HS-5 (cell line): ENCODE measurements at places on chromosomes 2 and 18.

DNA sequence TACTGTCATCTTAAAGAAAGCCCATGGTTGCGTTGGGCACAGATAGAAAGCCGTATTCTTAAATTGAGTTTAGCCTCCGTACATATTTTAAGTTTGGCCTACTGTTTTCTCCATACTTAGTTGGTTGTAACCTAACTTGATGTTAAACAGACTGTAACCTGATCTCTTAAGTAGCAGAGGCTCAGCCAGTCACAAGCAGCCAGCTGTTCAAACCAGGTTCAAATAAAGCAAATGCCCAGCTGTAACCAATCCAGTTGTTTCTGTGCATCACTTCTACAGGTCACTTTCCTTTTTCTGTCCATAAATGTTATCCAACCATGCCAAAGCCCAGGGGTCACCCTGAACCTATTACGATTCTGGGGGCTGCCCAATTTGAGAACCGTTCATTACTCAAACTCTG is 10.0 kb upstream of the THADA start:
- no peak for DNase-seq

- DNase-seq = no peak
Measured at GRCh38 chr2:76330865-76331264, 620.1 kb upstream of the GCFC2 start.

GRCh38 chr2:242040303-242040655 is 170.8 kb downstream of the RTP5 start:
- no peak for DNase-seq

GRCh38 chr18:44732599-44732998 is 51.9 kb downstream of the SETBP1 start:
- no peak for DNase-seq

GRCh38 chr18:9946831-9947230 is 33.0 kb downstream of the VAPA start:
- DNase-seq = no peak

- DNase-seq = no peak
Measured at GRCh38 chr2:164976301-164976700, 21.0 kb upstream of the SLC38A11 start.

DNA sequence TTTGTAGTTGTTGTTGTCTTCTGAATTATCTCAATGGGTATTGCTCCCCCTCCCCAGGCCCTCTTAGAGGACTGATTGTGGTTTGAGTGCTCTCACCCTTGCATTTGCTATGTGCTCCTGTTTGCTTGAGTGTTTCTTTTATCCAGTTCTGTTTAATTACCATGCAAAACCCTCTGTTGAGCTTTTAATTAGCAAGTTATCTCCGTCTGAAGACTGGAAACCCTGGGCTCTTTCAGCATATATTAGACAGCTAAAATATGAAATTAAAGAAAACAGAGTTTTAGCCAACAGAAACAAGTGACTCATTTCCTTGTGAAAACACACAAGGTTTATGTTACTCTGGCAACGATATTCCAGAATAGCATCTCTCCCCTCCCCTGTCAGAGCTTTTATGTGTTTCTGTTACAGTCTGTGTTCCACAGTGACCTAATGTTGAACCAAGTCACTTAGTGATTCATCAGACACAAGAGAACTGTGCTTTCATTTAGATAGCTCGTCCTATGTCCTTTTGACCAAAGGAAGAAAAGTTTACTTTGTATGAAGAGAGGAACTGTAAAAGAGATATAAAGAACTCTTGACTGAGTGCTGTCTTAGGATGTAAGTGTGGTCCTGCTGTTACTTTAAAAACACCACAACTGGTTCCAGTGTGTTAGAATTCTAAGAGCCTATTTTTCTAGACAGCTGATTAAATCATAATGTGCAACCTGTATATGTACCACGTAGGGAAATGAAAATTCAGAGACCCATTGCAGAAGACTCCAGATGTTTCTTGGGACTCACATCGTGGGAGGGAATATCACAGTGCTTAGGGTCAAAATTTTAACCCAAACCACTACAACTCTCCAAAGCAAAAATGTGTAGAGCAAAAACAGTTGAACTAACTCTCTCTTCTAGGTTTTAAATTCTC is 172.8 kb upstream of the RBMS1 start:
- peak; percentile 90 for DNase-seq

- no peak for DNase-seq
Measured at GRCh38 chr2:48851161-48851560, 95.6 kb upstream of the LHCGR start.

DNA sequence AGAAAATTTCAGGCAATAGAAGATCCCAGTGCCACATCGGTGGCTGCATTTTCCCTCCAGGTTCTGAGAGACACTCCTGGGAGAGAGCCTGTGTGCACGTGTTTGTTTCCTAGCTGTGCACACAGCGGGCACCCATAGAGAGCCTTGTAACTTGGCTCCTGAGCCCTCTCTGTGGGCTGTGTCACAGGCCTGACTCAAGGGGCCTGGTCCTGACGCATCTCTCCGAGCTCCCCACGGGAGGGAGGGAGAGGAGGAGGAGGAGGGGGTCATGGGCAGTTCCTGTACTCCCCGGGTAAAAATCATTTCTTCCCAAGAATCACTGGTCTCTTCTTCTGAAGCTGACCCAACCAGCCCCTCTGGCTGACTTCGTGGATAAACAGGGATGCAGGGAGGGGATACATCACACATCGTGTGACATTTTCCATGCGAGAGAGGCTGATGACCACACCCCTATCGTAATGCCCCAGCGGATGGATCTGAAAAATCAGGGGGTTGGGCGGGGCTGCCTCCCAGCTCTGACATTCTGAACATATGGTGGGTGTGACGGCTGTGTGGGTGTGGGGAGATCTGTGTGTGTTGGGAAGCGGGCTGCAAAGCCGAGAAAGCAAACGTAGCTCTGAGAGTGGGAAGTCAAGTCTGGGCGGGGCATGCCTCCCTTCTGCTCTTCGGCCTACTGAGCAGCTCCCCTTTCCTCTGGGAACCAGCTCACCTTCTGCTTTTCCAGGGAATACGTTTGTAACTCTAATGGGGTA is 308.3 kb upstream of the HS6ST1 start:
- DNase-seq = no peak

DNA sequence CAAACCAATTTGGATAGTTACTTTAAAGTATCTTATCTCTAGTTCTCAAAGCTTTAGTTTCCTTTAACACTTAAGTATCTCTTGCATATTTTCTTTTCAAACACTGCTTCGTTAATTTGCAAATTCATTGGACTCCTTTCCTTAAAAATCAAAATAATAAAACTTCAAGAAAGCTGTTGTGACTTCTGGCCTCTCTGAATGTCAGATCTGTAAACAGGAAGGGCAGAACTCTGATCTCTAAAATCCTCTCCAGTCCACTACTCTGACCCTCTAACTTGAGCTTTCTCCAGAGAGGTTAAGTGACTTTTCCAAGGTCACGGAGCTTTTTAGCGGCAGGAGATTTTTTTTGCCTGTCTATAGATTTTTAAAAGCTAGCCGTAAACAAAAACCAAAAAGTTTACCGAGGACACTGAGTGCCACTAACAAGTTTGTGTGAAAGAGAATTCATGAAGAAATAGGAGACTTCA is 155.5 kb downstream of the TGIF1 start:
- no peak for DNase-seq

- DNase-seq = no peak
Measured at GRCh38 chr2:188878716-188879115, 95.5 kb upstream of the COL3A1 start.

DNA sequence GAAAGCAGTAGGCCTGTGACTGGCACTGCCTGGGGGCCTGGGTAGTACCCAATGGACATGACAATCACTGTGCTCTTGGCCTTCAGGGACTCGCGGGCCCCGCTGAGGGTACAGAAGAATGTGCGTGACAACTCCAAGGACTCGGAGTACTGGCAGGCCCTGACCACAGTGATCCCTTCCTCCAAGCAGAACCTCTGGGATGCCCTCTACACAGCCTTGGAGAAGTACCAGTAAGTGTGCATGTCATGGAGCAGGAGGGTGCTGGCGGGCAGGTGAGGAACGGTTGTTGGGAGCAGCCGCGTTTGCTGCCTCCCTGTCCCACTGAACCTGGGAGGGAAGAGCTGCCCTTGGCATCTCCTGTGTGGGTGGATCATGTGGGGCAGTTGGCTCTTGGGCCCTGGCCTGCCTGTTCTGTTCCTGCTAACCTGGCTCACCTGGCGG is 23.3 kb downstream of the OTOF start:
- DNase-seq = no peak

DNA sequence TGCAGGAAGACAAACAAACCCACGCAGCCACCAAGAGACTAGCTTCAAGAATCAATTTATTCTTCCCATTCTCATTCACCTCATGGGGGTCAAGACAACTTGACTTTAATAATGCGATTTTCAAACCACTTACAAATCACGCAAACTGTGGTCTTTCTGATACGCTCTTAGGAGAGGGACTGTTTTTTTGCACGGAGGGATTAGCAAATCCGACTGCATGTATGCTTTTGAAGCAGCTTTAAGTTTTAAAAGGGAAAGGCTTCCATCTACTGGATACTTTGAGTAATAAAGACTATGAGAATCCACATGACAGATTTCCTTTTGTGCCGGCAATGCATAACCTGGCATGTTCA is 322.9 kb upstream of the KCNJ3 start:
- peak; percentile 48 for DNase-seq

GRCh38 chr2:181686576-181687185 is 6.4 kb upstream of the NEUROD1 start:
- no peak for DNase-seq

DNA sequence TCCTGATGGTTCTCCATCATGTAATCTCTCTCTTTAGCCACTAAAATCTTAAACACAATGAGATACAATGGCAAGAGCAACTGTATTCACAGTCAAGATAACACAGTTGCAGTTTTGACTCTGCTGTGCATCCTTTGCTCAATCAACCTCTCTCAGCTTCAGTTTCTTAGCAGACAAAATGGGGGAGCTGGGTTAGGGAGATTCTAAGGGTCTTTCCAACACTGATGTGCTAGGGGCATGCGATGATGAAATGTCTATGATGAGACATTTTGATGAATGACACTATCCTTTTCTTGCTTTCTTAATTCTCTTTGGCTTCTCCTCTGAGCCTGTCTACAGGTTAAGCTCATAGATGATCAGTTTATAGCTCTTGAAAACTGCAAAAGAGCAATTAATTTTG is 1.1 kb downstream of the SERPINB10 start:
- no peak for DNase-seq

DNA sequence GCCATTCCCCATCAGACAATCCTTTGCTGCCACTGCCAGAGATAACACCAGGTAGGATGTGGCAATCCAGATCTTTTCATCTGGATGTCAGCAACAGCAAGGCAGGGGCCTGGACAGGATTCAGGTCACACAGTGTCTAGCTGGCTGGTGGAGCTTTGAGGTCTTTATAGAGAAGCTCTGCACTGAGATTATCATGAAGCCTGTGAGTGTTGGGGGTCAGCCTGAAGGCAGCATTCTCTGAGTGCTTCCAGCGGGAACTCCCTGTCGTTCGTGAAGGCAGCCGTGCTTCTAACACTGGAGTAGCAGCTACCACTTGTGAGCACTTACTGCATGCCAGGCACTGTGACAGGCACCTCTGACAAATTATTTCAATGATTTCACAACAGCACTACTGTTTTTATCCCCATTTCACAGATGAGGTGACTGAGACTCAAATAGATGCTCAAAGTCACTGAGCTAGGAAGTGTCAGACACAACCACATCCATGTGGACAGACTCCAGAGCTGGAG is 85.7 kb downstream of the SEMA4F start:
- no peak for DNase-seq

DNA sequence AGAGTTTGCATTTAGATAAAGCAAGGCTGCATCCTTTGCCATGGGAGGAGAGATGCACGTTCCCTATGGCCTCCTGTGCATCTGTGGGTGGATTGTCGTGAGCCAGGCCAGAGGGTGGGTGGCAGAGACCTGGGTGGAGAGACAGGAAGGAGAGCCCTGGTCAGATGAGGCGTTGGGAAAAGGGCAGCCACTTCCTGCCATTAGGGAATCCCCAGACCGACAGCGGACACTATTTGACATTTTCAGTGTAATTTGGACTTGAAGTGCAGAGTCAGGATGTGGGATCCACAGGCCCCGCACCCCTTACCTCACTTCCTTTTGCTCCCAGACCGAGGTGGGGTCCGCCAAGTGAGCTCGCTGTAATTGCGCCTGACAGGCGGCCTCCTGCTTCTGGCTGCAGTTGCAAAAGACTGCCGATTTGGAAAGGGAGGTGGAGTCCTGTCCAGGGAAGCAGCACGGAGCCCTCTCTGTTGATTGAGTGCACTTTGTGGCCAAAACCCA is 150.0 kb downstream of the DYSF start:
- DNase-seq = no peak

- no peak for DNase-seq
Measured at GRCh38 chr2:138536740-138537139, 35.2 kb downstream of the SPOPL start.

DNA sequence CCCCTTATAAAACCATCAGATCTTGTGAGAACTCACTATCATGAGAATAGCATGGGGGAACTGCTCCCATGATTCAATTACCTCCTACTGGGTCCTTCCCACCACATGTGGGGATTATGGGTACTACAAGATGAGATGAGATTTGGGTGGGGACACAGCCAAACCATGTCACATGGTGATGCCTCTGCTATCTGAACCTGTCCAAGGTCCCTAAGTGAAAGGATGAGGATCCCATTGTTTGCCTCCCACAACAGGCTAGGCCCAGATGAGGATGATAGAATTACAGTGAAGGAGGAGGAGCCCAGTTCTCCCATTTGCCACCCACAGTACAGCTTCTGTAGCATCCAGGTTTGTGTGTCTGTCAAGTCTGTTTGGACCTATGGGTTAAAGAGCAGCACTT is 65.4 kb downstream of the PRKCE start:
- no peak for DNase-seq

- no peak for DNase-seq
Measured at GRCh38 chr2:68098291-68098797, 35.5 kb upstream of the C1D start.

DNA sequence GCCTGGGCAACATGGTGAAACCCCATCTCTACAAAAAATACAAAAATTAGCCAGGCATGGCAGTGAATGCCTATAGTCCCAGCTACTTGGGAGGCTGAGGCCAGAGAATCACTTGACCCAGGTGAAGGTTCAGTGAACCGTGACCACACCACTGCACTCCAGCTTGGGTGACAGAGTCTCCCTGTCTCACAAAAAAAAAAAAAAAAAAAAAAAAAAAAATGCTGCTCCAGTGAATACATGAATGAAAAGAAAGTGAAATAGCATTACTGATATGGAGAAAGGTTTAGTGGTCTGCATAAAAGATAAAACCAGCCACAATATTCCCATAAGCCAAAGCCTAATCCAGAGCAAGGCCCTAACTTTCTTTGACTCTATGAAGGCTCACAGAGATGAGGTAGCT is 44.5 kb downstream of the METTL8 start:
- no peak for DNase-seq

- no peak for DNase-seq
Measured at GRCh38 chr18:52340406-52341102, 557 bp downstream of the DCC start.
